ENCODE measurements at places on chromosomes 2 and 18. TPM values are rescaled to one million over a fixed set of nuclear protein-coding genes. Genes with fewer than 3 reads are reported as not detected.

GAD1 gene
- total RNA-seq = not detected

LNPK gene
- total RNA-seq = 23.9 TPM

SMAD2 gene
- 26.9 TPM for total RNA-seq

DNA sequence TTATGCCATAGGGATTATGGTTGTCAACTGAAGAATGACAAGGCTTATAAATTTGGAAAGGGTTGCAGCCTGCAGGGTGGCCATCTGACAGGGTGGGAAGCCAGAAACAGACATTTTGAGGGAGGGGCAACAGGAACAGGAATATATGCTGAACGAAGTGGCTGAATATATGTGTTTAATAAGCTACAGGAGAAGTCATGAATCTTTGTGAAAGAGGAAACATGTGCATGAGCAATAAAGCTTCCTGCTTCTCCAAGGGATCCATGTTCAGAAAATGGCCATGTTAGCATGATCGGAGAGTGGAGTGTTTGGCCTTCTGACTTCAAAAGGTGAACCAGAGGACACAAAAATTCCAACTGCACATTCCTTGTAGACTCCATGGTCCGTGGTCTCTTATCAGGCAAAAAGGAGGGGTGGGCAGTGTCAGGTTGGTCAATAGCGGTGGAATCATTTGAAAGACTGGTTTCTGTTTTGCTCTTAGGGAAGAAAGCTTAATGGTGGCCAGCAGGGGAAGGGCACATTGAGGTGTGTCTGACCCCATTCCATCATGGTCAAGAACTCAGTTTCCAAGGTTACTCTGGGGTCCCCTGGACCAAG is 144.1 kb downstream of the SOCS6 start:
- DNase-seq = no peak

DNA sequence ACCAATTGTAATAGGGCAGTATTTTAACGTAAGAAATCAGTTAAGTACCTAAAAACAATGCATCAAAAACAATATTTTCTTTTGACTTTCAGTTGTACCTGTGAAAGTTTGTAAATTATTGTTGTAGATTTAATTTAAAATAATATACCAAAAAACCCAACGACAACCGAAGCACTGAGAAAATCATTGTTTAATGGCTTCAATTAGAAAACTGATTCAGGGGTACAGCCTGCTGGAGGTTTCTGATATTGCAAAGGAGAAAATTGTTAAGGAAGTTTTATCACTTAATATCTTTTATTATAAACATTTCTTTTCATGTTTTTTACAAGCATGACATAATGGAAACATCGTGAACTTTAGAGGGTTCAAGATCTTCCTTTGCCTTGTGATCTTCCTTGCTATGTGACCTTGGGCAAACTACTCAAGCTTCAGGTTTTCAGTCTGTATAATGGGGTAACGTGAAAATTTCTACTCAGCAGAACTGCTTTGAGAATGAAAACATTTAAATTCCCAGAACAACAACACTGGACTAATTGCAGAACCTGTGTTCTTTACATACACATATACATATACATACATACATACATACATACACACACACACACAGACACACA is 76.3 kb upstream of the GLS start:
- no peak for DNase-seq

GRCh38 chr2:214679736-214680135 is 129.7 kb downstream of the BARD1 start:
- no peak for DNase-seq

DNA sequence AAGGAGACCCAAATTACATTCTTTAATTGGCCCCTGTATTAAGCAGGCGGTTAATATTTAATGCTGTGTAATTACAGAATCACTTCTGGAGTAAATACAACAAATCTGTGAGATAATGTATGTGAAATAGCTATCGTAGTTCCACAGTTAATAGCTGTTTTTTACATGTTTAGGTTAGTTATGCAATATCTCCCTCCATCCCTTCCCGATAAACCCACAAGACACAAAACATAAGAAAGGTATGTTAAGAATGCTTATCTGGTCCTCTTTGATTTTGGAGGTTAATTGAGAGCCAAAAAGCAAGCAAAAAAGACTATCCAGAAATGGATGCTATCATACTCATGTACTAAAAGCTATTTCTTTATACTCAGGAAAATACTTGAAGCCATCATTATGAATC is 49.1 kb downstream of the ZNF638 start:
- DNase-seq = no peak

DNA sequence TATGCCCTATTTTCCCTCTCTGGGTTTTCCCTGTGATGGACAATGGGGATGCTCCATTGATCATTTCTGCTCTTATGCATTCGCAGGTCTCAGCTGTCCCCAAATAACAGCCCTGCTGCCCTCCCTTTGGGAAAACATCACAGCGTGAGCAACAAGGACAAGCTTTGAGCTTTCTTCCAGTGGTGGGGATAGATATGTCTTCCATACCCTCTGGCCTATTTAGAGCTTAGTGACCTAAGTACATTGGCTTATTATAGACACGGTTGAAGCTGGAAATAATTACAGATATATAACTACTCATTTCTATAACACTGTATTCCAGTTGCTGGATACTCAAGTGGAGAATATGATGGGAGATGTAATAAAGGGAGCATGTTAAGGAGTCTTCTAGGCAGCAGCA is 304.3 kb upstream of the MGAT5 start:
- no peak for DNase-seq

DNA sequence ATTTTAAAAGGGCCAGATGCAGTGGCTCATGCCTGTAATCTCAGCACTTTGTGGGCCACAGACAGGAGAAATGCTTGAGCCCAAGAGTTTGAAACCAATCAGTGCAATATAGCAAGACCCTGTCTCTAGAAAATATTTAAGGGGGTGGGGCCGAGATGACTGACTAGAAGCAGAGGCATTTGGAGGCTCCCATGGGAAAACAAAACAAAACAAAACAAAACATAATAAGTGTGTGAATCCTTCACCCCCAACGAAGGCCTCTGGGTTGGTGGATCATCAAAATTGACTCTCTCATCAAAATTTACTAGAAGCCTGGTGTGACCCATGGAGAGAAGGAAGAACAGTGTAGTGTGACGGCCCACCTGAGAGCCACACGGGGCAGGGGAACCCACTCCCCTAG is 560.9 kb downstream of the LRP1B start:
- no peak for DNase-seq

- no peak for DNase-seq
These were observed 128.5 kb upstream of the CAPN13 start for GRCh38 chr2:30935795-30936194.

GRCh38 chr2:72330652-72331051 is 183.0 kb upstream of the CYP26B1 start:
- no peak for DNase-seq

- DNase-seq = no peak
These were observed 138.4 kb downstream of the MBP start for GRCh38 chr18:76994086-76994654.

DNA sequence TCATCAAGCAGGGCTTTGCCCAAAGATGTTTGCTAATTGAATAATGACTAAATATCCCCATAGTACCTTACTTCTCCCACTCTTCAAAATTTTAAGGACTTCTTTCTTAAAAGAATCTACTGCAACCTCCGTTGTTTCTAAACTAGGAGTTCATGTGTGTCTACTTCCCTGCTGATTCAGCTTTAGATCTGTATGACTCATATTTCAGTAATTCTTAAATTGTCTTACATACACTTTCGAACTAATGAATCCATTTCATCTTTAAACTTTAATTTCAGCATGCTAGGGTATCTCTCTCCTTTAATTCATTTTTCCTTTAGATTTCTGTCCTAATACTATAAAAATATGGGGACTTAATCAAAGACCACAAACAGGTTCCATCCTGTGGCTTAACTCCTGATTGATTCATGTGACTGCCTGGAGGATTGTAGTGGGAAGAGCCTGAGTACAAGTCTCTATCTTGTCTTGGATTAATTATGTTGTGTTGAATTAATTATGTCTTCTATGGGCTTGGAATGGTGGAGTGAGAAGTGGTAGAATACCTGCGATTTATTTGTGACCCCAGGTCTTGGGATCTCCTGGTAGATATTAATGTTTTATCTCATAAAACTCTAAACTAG is 24.9 kb upstream of the COL5A2 start:
- DNase-seq = no peak

GRCh38 chr2:228665232-228665631 is 483.7 kb upstream of the SPHKAP start:
- no peak for DNase-seq

DNA sequence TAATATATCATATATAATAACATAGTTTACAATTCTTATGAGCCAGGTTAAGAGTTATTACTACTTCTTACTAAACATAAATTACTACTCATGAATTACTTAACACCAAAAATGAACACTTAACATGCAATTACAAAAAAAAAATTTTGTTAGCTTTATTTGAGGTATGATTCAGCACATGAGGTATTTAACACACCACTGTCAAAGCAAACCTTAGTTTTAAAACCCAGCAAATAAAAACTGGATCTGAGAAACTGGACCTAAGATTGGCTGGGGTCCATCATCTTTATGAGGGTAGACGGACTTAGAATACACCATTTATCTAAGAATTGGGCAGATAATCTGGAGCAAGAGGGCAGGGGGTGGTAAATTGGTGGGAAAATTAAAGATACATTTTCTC is 81.8 kb upstream of the CREB1 start:
- DNase-seq = no peak
